Hepatic stellate cell (primary cell): ENCODE measurements at places on chromosomes 2 and 18.

- no peak for DNase-seq
Measured at GRCh38 chr2:19659024-19659792, 242.6 kb downstream of the TTC32 start.

DNA sequence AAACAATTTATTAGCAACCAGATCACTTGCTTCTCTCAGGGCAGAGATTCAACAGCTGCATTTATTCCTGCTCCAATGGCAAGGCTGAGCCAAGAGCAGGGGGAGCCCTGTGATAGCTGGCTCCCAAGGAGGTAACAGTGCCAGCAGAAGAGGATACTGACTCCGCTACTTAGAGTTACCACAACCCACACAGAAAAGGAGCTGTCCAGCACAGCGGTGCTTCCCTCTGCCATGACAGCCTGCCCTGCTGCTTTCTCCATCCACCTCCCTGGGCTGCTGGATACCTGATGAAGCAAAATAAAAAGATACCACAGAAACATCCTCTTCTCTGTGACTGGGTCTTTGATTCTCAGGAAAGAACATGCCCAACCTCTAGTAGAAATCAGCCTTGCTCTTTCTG is 467.2 kb downstream of the LRRTM4 start:
- no peak for DNase-seq

DNA sequence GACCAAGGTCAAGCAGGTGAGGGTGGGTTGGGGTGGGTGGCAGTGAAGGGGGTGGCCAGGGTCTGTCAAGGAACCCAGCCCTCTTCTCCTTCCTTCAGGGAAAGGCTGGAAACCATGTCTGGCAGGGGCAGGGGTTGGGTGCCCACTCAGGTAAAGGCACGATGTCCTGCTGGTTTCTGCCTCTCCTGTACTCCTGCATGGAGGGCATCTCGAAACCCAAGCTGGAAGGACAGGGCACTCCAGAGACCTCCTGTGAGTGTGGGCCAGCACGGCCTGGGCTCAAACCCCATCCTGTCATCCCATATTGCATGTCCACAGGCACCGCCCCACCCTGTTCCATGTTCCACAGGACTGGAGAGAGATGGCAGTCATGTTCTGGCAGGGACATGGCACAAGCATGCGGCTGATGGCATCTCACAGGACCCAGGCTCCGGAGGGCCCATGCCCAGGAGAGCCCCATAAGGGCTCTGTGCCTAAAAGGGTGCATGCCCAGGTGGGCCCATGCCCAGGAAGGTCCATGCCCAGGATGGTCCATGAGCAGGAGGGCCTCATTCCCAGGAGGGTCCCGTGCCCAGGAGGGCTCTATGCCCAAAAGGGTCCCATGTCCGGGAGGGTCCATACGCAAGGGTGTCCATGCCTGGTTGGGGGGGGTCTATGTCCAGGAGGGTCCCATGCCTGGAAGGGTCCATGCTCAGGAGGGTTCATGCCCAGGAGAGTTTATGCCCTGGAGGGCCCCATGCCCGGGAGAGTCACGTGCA is 6.4 kb downstream of the GPR35 start:
- DNase-seq, result no peak

GRCh38 chr2:183024339-183025095 is 13.7 kb downstream of the NCKAP1 start:
- DNase-seq, result no peak

DNA sequence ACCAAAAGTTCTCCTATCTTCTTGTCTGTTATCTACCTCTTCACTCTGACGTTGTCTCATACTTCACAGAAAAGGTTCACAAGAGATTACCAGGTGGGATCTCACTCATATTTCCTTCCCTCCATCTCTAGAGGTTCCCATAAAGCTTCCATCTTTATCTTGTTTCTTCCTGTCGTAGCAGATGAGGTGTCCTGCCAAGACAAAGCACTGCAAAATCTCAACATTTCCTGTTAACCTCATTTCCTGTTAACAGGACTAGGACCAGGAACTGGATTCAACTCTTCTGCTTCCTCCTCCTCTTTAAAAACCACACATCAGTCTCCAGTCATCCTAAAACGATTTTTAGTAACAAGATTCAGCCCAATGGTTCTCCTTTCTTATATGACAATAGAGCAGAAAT is 512.8 kb upstream of the NRP2 start:
- DNase-seq, result no peak

DNA sequence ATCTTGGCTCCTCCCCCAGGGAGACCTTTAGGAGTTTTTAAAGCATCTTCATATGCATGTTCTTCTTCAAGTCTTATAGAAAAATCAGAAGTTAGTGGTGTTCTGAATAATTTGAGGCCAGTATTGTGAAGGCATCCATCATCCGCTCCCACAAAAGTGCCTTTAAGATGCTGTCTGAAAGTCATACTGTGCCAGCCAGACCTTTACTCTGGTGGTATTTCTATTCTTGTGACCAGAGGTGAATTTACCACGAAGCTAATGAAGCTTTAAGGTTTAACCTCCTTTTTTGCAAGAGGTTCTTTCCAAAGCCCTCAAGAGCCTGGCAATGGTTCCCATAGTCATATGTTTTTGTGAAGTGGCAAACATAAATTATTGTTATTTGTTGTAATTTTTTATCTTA is 54.3 kb downstream of the SLC40A1 start:
- no peak for DNase-seq

GRCh38 chr2:223908304-223908998 is 36.7 kb downstream of the WDFY1 start:
- DNase-seq, result no peak

- peak; percentile 28 for DNase-seq
Measured at GRCh38 chr2:8575038-8575833, 106.6 kb upstream of the ID2 start.

DNA sequence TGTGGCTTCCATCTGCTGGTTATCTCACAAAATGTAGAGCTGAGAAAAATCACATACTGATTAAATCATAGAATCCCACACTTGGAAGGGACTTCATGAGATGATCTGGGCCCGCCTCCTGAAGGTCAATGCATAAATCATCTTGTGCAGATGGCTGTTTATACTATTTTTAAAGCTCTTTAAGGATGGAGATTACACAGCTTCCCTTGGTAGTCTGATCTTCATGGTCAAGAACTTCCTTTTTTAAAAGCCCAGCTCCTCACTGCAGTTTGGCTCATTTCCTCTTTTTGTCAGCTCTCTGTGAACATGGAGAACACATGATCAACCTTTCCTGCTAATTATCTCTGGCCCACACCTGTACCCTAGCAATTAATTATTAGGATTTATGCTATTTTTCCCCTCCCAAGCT is 25.9 kb downstream of the GCG start:
- no peak for DNase-seq

DNA sequence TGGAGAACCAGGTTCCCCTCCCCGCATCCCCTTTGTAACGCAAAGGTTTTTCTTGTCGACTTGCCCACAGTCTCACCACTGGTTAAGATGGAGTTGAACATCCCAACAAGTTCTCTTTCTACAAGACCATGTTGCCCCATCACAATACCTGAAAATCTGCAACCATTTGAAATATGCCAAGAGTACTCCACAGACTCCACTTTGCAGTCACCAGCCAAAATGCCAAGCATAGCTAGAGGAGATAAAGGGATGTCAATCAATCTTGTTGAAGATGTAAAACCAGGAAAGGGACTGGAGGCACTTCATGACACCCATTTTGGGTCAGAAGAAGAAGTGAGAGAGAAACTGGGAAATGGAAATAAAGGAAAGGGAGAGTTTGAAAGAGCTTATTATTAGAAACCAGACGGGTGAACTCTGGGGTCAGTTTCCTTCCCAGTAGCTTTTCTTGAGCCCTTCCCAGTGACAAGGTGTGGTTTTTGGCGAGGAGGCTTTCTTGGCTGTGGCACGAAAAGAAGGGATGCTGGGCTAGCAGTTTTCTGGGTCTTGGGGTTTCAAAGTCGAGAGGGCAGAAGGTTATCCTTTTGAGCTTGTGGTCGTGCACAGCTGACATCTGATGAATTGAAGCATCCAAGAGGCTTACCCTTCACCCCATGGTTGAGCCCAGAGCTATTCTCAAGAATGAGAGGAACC is 79.3 kb downstream of the ACAA2 start:
- DNase-seq, result no peak

DNA sequence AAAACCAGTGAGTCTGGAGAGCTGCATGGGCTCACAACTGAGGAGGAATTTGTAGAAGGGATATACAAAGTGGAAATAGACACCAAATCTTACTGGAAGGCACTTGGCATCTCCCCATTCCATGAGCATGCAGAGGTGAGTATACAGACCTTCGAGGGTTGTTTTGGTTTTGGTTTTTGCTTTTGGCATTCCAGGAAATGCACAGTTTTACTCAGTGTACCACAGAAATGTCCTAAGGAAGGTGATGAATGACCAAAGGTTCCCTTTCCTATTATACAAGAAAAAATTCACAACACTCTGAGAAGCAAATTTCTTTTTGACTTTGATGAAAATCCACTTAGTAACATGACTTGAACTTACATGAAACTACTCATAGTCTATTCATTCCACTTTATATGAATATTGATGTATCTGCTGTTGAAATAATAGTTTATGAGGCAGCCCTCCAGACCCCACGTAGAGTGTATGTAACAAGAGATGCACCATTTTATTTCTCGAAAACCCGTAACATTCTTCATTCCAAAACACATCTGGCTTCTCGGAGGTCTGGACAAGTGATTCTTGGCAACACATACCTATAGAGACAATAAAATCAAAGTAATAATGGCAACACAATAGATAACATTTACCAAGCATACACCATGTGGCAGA is 3.6 kb downstream of the TTR start:
- no peak for DNase-seq
